ENCODE measurements at places on chromosomes 6 and 20.

- H3K27me3 ChIP-seq: no peaks in the 10 kb centered on the region
- H3K27ac ChIP-seq: no peak overlapping the region
- no peak overlapping the region for H3K4me3 ChIP-seq
- peaks cover 14% of the 10 kb centered on the region for H3K4me1 ChIP-seq
Observed at GRCh38 chr6:139109558-139109957, 25.3 kb upstream of the HECA start.

DNA sequence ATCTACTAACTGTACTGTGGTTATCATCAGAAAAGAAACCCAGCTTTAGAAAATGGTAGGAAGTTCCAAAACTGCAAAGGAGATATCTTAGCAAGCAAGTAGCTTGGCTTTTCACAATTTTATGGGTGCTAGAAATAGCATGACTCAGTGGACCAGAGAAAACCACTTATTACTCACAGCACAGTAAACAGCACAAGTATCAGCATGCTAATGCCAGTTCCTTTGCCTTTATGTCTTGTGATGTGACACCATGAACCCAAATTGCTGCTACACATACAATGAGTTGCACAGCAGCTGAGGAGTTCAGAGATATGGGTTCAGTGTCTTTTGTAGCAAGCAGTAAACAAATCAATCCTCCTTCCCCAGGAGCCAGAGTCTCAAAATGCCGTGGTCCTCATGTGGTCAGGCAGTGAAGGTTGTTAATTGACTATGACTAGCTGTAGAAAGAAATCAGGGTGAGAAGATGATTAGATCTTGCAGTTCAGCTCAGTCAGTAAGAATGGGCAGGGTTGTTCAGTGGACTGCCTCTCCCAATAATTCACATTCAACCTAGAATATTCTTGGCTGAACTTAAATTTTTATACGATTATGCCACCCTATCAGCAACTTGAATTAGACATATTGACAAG is 73.3 kb downstream of the OPRM1 start:
- H3K27me3 ChIP-seq: no peaks in the 10 kb centered on the region
- no peaks in the 10 kb centered on the region for H3K36me3 ChIP-seq
- no peak overlapping the region for H3K27ac ChIP-seq
- DNase-seq: no peak

DNA sequence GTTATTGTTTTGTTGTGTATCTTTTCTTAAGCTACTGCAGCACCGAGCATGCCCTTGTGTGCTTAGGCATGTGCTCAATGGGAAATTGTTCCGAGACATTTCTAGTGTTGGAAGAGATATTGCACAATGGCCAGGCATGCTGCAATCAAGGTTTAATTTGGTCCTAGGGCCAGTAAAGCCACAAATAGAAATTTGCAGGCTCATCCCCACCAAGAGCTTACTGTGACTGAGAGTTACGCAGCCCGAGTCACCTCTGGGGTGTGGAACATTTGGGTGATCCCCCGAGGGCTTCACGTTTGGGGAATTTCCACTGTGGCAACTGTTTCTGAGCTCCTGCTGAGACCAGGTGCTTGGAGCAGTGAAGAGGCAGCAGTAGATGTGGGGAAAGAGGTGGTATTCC is 65.8 kb downstream of the ADTRP start:
- peaks cover 36% of the 10 kb centered on the region for H3K4me1 ChIP-seq
- H3K36me3 ChIP-seq: no peaks in the 10 kb centered on the region
- no peak overlapping the region for H3K4me3 ChIP-seq
- H3K27me3 ChIP-seq: no peaks in the 10 kb centered on the region
- no peak for DNase-seq

- no peak for DNase-seq
- H3K36me3 ChIP-seq: no peaks in the 10 kb centered on the region
- no peak overlapping the region for H3K4me3 ChIP-seq
- H3K4me1 ChIP-seq: peaks cover 2% of the 10 kb centered on the region
- no peak overlapping the region for H3K27ac ChIP-seq
- H3K27me3 ChIP-seq: peaks cover 3% of the 10 kb centered on the region
Observed at GRCh38 chr6:44472250-44472945, 84.9 kb downstream of the CDC5L start.

DNA sequence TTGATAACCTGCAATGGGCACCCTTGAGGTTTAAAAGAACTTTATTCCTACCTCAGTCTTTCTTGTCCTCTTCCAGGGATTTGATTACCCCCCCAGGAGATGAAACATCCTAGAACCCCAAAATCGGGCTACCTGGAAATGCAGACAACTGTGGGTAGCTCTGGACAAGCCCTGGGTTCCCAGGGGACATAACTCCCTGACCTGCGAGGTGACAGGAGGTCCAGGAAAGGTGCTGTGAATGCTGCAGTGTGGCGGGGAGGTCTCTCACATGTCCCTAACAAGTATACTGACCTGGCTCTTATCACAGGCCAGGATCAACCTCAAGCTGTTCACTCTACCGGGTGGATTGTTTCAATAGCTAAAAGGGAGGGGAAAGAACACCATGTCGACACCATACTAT is 11.6 kb downstream of the JAG1 start:
- H3K27ac ChIP-seq: no peak overlapping the region
- no peak for DNase-seq
- H3K4me3 ChIP-seq: no peak overlapping the region

- H3K27ac ChIP-seq: no peak overlapping the region
- H3K4me3 ChIP-seq: no peak overlapping the region
- H3K36me3 ChIP-seq: no peaks in the 10 kb centered on the region
- DNase-seq: no peak
Observed at GRCh38 chr6:33875696-33876095, 71.9 kb upstream of the MLN start.

- H3K36me3 ChIP-seq: no peaks in the 10 kb centered on the region
- H3K4me1 ChIP-seq: no peaks in the 10 kb centered on the region
- H3K4me3 ChIP-seq: no peak overlapping the region
- H3K27me3 ChIP-seq: no peaks in the 10 kb centered on the region
- DNase-seq: no peak
Observed at GRCh38 chr20:13659288-13659687, 20.6 kb upstream of the TASP1 start.
